ENCODE measurements at places on chromosomes 5 and 9.

- DNase-seq: no peak
These were observed 55.2 kb upstream of the RANBP3L start for GRCh38 chr5:36356915-36357314.

- DNase-seq: peak; percentile 86
These were observed 108.7 kb downstream of the RXRA start for GRCh38 chr9:134434894-134435506.

- no peak for DNase-seq
These were observed 58.1 kb downstream of the PTPDC1 start for GRCh38 chr9:94142353-94142752.

GRCh38 chr5:50658246-50658645, 8.2 kb upstream of the PARP8 start:
- DNase-seq: no peak

GRCh38 chr5:139392678-139393496, 2.0 kb downstream of the PROB1 start:
- peak; percentile 19 for DNase-seq

GRCh38 chr5:68646144-68646543, 430.6 kb downstream of the PIK3R1 start:
- no peak for DNase-seq

DNA sequence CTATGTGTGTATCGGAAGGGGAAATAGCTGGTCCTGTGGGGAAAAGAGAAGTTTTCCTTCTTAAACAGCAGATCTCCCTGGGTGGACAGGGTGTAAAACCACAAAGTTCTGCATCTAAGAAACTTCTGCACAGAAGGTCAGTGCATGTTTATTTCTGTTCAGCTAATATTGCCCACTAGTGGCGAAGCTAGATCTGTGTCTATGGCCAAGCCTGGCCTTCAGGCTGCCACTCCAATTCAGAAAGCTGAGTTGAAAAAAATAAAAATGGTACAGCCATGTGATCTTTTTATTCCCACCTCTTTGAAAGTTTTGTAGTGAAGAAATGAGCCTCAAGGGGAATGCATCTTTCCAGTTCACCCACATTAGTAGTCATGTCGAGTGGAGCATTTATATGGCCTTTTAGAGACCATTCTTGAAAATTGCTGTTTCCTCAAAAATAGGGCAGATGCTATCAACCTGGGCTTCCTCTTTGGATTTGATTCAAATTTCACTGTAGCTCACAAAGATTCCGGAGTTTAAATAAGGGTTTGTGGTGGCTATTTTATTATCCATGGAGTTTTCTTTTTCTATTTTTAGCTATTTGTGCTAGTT, 488.0 kb downstream of the PRELID2 start:
- peak; percentile 69 for DNase-seq

DNA sequence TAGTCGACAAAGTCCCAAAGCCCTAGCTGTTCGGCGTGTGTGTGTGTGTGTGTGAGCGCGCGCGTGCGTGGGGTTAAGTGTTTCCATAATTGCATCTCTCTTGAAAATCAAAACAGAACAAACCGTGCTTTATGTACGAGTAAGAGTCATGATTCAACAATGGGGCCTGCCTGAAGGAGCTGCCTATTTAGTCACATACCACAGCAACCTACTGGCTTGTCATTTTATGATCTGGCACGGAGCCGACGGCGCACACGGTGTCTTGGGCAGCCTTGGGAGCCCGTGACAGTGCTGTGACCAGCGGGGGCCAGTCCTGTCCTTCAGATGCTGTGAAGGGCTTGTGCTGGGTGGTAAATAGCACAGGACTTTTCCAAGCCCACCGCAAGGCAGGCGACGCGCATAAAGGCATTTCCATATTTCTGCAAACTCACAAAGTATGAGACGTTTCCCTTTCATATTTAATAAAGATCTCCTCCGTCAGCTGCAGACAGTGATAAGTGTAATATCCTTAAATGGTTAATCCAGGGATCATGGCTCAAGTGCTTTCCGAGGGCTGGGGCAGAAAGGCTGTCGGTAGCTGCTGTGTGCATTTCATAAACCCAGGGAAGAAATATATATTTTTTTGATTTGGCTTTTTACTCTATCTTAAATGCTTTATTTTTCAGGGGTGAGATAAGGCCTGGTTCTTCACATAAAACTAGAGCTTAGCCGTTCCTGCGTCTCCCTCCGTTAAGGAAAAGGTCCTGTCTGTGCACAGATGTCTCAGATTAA, 270.2 kb upstream of the IRX1 start:
- DNase-seq: no peak

- peak; percentile 23 for DNase-seq
These were observed 146.1 kb downstream of the MAST4 start for GRCh38 chr5:66742083-66742895.

DNA sequence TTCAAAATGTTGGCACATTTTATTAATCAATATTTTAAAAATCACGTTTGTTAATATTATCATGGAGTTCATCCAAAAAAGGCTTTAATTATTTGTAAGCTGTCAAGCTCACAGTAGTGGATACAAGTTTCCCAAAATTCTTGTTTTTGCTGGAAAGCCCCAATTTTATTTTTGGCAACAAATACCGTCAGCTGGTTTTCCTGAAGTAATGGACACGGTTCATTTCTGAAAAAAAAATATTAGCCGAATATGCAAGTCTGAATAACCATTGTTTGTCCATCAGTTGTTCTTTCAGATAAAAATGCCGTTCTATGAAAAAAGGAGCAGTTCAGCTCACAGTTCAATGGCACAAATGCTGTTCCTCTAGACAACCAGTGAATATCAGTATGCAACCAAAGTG, 101.5 kb upstream of the RAI14 start:
- no peak for DNase-seq

GRCh38 chr5:126718236-126718868, 58.6 kb upstream of the LMNB1 start:
- no peak for DNase-seq

GRCh38 chr5:10432059-10433008, 9.3 kb upstream of the ROPN1L start:
- DNase-seq: no peak

DNA sequence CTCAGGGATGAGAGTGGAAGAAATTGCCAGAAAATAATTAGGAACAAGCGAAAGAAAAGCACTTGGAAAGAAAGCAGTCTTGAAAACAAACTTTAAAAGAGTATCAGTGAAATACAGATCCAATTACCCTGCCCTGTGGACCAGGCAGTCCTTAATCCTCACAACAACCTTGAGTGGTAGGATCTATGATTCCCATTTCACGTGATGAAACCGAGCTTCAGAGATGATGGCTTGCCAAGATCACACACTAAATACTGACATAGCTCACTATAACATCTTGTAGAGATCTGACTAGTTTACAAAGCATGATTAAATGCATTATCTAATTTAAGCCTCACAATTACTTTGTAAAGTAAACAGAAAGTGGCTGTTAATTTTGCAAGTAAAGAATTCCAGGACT, 55.5 kb upstream of the ABCA1 start:
- DNase-seq: no peak

- no peak for DNase-seq
These were observed 19.7 kb downstream of the WWC1 start for GRCh38 chr5:168311061-168311566.

DNA sequence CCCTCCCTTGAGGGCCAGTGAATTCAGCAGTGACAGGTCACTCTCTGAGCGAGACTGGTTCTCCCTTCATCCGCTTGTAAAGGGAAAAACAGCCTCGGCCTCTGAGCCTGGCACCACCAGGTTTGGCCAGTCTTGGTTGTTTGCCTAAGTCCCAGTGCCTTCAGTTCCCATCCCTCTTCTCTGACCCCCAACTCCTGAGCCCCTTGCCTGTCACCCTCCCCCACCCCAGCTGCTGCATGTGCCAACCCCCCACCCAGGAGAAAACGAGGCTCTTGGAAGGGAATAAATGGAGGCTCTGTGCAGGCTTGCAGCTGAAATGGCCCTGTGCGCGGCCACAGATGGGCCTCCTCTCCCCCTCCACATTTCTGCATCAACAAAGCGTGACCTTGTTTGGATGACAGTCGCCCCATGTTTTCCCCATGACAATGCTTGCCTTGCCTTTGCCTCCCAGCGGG, 3.1 kb downstream of the URM1 start:
- no peak for DNase-seq

DNA sequence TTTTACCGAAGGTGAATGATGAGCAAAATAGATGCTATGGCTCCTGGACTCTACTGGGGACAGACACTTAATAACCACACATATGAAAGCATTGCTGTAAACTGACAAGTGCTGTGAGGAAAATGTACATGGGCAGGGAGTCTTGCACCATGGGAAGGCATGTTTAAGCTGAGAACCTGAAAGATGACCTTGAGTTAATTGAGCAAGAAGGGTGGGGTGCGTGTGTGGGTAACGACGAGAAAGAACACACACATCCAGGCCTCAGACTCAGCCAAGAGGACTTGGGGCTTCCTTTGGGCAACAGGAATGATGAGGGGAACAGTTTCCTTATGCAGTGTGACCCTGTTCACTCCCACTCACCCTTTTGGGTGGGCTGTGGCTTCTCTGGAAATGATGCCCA, 73.1 kb downstream of the HSPA4 start:
- no peak for DNase-seq

GRCh38 chr5:59745415-59745863, 148.1 kb downstream of the PDE4D start:
- peak; percentile 92 for DNase-seq

- no peak for DNase-seq
These were observed 12.5 kb upstream of the NOTCH1 start for GRCh38 chr9:136558373-136558772.

- DNase-seq: no peak
These were observed 30.5 kb downstream of the TMOD1 start for GRCh38 chr9:97531888-97532376.

DNA sequence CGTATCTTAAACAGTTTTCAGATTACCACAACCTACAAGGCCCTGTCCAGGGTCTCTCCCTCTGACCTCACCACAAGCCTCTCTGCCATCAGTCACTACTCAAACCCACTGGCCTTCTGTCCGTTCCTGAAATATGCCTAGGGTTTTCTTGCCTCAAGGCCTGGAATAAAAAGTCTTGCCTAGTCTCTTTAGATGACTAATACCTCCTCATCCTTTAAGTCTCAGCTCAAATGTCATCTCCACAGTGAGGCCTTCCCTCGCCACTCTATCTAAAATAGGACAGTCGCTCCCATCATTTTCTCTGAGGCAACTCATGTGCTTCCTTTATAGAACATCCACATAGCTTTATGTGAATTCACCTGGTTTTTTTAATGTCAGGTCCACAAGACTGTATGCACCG, 5.2 kb downstream of the DENND1A start:
- DNase-seq: no peak

GRCh38 chr9:21708856-21709255, 93.6 kb upstream of the MTAP start:
- DNase-seq: no peak

DNA sequence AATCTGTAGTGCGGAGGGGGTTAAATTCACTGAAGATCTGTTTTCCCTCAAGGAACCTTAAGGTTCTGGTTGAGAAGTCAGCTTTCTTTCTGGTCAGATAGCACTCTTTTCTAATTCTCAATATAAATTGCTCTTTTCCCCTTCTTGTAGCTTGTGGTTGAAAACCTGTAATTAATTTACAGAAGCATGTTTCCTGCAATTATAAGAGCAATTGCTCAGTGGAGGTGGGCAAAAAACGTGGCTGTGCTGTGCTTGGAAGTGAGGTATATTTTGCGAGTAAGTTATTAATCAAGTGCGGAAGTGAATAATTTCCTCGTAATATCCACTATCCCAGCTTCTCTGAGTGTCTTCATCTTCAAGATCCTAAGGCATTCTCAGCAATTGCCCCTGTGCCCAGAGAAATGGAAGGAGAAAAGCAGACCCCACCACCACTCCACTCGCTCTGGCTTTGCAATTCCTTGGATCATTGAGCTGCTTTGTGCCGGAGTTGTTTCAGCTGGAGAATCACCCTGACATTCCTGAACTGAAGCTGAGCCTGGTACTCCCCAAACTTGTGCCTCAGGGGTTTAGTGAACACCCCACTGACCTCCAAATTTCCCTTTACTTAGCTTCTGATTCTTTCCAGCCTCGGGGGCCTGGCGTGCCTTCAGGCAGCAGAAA, 140.6 kb downstream of the LRRC70 start:
- no peak for DNase-seq

DNA sequence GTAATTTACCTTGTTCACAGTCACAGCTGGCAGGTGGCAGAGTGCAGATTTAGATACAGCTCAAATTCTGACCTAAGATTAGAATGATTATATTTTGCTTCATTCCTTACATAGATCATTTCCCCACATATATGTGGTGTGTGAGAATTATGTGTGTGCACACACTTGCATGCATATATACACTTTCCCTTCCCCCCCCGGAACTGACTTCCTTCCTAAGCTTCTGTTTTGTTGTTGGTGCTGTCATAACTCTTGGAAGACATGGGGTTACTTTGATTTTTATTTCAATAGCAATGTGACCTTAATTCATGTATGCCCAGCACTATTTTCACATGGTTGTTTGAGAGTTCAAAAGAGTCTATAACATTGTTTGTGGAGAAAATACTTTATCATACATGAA, 112.8 kb downstream of the CMYA5 start:
- DNase-seq: no peak

DNA sequence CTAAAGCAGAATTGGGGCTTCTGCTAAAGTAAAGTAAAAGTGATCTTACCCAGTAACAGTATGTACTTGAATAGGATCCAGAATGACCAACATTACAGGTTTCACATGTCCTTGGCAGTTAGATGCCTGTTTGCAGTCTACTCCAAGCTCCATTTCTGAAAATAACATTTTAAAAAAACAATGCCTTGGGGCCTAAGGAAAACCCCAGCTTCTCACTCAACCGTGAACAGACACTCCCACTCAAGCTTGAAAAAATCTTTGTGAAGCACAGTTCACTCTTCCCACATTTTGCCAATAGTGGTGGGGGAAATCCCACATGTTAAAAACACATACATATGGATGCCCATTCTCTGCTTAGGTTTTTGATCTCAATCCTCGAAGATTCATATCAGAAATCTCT, 304.1 kb downstream of the ARRDC3 start:
- no peak for DNase-seq

- DNase-seq: no peak
These were observed 44.6 kb downstream of the PNPLA7 start for GRCh38 chr9:137505421-137506140.

DNA sequence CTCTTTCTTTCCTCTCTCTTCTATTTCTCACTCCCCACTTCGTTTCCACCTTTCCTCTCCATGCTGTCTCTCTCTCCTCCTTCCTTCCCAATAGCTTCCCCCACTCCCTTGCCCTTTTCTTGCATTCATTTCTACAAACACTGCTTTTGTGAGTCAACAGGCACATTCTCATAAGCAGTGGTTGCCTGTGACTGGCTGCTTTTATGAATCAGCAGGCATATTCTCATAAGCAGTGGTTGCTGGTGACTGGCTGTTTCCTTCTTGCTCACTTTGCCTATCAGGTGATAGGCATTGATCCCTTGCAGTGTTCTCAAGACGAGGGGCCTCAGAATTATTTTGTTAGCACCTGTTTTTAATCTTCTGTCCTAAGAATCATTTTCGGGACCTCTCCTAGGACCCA, 116.1 kb upstream of the ACTBL2 start:
- DNase-seq: peak; percentile 37

DNA sequence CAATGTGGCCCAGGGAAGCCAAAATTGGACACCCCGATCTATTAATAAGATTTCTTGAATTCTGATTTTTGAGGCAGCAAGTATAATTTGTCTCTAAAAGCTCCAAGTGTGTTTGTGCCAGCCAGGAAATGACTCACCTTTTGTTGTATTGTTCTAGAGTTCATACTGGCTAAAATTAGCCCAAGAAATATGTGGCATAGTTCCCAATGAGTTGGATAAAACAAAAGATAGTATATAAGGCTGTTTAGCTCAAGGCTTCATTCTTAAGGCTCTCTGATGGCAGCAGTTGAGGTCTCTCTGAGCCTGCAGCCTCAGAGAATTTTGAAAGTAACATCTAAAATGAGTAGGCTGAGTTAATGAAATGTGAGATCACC, 21.6 kb downstream of the HMGXB3 start:
- DNase-seq: peak; percentile 85
